ENCODE measurements at places on chromosomes 7 and 10.

DNA sequence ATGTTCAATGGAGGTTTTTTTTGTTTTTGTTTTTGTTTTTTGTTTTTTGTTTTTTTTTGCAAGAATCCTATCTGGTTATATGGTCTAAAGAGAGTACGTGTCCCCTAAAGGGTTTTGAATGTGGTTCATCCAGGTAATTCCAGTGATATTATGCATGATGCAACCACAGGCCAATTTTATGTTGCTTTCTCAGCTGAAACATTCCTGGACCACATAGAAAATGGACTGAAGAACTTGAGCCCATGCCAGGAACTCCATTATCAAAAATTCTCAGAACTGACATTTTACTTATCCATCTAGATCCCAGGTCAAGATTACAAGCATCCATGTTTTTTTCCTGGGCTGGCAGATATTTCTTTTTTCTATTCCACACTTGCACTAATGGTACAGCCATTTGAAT lies 11.5 kb upstream of the MINDY3 start:
- no peak for DNase-seq

DNA sequence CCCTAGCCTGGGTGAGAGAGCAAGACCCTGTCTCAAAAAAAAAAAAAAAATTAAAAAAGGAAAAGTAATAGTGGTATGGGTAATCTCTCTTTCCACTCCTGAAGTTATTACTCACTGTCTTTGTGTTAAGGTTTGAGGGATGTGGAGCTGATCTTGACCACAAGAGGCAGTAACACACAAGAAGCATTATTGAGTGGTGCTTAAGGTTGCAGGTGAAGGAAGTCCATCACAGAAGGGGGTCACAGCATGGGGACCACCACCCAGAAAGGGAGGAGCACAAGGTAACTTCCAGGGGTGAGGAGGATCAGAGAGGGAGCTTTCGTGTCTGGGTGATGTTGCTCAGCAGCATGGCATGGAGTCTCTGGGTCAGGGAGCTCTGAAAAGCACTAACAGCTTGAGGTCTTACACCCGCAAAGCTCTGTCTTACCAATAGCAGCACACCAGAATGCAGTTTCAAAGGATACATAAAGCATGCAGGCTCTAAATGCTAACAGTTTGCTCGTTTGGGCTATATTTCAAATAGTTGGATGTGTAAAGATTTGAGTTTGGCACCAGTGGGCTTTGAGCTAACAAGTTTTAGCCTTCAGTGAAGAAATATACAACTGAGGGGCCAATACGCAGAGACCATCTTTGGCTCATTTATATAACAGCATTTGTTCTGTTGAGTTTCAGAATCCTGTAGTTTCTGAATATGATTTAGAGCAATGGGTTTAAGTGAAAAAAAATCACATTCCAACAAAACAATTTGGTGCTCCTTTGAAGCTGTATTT lies 100.4 kb upstream of the DNAJC1 start:
- DNase-seq, result no peak

DNA sequence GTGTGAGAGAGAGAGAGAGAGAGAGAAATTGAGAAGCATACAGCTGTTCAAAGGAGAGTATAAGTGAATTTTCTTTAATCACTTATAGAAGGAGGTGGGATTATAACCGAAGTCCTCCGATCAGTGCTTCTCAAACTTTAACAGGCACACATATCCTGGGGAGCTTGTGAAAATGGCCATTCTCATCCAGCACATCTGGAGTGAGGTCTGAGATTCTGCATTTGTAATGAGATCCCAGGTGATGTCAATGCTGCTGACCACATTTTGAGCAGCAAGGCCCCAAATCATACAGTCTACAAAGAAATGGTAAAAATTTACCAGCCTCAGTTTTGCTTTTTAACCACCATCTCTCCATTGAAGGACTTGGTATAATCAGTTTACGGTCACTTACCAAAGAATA lies 219.0 kb downstream of the PTEN start:
- no peak for DNase-seq

DNA sequence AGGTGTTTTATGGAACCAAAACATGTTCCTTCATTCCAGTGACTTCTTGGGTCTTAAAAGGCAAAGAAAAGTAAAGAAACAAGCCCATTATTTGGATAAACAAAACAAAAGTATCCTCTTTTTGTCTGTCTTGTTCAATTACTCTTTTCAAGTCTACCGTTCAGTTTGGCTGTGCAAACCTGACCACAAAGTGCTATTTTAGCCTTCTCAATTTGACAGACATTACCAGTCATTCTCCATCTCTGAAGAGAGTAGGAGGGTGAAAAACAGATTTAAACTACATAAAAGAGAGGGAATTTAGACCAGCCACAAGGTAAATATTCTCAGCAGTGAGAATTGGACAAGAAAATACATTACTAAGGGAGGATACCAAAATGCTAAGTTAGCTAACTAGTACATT lies 145.2 kb downstream of the GRM3 start:
- DNase-seq, result no peak

DNA sequence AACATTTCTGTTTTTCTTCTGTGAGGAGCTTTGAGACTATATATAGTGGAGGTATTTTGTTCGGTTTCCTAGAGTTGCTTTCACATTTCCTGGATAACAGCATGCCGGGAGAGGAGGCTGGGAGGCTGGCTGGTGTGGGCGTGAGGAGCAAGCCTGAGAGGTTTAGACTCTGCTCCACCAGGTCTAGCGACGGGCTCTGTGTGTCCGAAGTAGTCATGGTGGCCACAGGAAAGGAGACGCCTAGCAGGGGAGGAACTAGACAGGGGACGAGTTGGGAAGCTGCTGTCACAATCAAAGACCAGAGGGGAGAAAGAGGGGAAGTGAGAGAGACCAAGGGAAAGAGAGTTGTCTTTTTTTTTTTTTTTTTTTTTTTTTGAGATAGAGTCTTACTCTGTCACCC lies 19.6 kb downstream of the PTPRE start:
- peak; percentile 16 for DNase-seq

- DNase-seq, result no peak
These were observed 91.2 kb downstream of the PLPP4 start for GRCh38 chr10:120548210-120548609.

- no peak for DNase-seq
These were observed 58.3 kb upstream of the GTF2I start for GRCh38 chr7:74599244-74599643.

- no peak for DNase-seq
These were observed 16.4 kb downstream of the PALD1 start for GRCh38 chr10:70494966-70495365.

DNA sequence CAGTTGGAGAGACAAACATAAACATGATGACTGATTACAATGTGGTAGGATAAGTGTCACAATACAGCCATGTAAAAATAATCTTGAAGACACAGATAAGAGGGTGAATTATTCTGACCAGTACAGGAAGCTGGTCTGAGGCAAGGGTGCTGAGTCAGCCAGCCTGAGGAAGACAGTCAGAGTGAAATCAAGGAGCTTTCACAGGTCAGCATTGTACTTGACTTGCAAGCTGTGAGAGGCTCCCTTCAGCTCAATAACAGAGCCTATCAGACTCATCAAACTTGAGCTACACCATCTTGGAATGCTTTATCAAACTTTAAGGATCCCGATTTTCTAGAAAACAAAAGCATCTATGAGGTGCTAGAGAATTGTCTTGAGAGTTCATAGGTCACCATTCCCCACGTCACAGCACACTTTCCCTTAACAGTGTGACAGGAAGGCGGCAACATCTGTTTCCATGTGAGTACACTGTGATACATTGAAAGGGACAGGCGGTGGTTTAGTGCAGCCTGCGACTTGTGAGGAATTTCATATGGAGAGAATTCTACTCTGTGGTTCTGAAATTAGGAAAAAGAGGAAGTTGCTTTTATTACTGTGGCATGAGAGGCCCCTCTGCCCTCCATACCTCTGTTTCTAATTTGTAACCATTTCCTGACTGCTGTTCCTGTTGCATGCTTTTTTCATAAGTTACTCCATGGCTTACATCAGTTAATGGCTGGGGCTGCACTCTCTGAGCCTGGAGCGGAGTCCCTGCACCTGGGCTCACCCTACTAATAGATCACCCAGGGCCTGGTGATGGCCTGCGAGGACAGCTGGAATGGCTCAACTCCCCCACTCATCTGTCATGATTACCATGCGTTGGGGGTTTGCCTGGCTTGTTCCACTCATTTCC lies 417.1 kb downstream of the SUGCT start:
- peak; percentile 76 for DNase-seq

GRCh38 chr7:1076184-1077072 lies 11.5 kb upstream of the GPER1 start:
- DNase-seq, result no peak

DNA sequence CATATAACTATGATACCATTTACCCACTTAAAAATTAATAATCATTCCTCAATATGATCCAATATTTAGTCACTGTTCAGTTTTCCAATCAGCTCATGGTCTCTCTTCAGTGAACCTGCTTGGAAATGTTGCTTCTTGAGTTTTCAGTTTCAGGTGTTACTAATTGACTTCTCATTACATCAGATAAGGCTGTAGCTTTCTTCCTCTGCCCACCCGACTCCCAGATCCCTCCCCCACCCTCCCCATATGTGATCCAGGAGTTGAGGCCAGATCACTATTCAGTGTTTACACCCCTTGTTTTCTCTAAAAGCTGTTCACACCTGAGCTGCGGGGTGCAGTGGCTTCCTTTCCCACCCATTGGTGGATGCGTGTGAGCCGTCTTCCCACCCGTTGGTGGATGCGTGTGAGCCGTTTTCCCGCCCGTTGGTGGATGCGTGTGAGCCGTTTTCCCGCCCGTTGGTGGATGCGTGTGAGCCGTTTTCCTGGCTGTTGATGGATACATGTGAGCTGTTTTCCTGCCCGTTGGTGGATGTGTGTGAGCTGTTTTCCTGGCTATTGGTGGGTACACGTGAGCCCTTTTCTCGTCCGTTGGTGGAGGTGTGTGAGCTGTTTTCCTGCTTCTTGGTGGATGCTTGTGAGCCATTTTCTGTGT lies 3.2 kb upstream of the MTG1 start:
- DNase-seq, result no peak

DNA sequence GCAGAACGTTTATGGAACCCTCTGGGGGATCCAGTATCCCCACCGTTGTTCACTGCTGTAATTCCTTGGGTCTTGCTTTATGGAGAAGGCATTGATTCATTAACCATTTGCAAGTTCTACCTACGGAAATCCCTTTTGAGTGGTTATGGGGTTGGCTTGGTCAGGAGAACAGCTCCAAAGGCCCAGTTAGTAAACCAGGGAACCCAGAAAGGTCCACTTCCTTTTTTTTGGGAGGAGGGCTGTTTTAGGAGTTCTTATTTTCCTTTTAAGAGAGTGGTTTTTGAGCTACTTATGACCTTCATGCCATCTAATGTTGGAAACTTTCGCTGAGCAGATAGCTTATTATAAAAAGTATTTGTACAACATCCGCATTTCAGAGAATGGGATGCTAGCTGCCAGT lies 1.3 kb downstream of the POR start:
- DNase-seq, result no peak

GRCh38 chr7:25056368-25056767 lies 68.7 kb downstream of the CYCS start:
- no peak for DNase-seq

DNA sequence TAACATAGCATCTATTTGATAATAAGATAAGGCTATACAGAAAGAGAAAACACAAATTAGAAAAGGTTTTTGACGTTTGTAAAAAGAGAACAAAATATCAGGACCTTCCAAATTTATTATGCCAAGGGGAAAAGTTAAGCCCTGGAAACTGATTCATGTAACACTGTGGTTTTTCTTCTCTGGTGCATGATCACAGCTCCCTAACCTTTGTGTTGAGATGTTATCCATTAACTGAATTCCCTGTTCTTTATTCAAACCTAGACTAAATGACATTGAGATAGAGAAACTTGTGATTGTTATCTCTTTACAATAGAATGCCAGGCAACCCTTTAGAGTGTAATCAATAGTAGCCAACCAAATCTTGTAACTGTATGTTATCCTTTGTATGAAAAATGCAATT lies 141.5 kb upstream of the NRG3 start:
- DNase-seq, result no peak

DNA sequence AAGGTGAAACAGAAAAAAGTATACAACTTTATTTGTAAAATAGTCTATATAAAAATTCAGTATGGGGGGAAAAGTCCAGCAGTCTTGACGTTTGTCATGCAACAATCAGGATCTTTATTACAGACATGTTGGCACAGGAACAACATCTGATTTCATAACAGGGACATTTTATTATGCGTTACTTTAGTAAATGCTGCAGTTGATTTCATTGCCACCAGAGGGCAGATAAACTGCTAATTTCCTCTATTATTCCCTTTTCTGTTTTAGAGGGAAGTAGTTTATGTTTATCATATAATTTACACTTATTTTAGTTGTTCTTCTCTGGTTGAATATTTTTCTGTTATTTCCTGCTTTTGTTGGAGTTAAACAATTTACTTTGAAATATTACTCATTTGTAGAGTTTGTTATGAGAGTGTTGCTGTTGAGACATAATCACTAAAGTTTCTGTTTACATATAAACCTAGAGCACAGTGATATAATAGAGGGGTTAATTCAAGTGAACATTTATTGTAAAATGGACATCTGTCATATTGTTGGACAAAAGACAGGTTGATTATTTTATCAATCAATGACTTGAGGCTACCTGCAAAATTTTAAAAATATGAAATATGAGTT lies 3.3 kb downstream of the PLXDC2 start:
- DNase-seq, result no peak

DNA sequence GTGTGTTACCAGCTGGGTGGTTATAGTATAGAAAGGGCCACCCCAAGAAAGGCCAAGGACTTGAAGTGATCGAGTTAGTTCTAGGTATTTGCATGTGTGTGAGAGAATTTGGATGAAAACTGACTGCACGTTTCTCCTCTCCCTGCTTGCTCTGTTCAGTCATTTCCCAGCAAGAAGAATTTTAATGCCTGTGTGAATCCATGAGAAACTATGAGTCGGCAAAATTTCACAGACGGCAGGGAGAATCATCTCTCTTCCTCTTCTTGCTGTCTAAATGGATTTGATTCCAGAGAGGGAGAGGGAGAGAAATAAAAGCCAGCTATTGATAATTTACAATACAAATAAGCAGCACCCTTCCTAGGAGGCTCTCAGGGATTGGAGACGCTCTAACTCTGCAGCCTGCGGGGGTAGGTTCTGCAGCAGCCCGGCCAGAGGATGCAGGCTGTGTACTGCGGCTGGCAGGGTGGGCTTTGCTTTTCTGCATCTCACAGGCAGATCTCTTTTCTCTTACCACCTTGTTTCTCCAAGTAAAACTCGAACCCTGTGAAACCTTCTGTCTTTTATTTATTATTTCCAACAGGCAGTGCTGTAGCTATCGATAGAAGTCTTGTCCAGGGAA lies 183.6 kb downstream of the TCF7L2 start:
- DNase-seq, result no peak

DNA sequence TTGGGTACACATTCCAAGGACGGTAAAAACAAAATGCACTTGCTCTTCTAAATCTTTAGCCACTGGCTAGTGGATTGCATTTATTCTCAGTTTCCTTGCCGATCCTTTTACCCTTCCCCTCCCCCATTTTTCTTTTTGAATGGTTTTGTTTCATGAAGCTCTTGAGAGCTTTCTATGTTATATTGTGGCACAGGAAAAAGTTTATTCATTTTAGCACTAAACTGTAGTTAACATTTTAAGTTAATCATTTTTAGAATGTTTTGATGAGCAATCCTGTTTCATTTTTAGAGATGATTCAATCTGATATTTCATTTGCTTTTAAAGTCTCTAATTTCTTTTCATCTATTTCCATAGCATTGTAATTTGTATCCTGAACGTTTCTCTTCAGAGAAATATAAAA lies 24.0 kb downstream of the ZEB1 start:
- DNase-seq, result no peak

GRCh38 chr10:103177123-103177522 lies 15.9 kb downstream of the NT5C2 start:
- DNase-seq, result no peak

- no peak for DNase-seq
These were observed 4.7 kb downstream of the CASD1 start for GRCh38 chr7:94514140-94514889.

GRCh38 chr7:70498232-70498992 lies 633.5 kb upstream of the GALNT17 start:
- DNase-seq, result no peak

Measured in SIG-M5 (cell line).